Liver (tissue), 10 donors: ENCODE measurements at places on chromosomes 3 and 15. TPM values are rescaled to one million over a fixed set of nuclear protein-coding genes. Genes with fewer than 3 reads are reported as not detected.
A peak's percentile ranks its signal among the peaks of the same experiment; 100 is the strongest.

The ALG1L2 gene
- not detected for total RNA-seq

The ST3GAL6 gene
- total RNA-seq = 79.7 TPM

The PIGZ gene
- total RNA-seq = 1.4 TPM

The TMCO5A gene
- total RNA-seq = not detected

The INSYN1 gene
- total RNA-seq = 0.37 TPM

The TICRR gene
- total RNA-seq = under 0.01 TPM

The OR5K2 gene
- not detected for total RNA-seq

DNA sequence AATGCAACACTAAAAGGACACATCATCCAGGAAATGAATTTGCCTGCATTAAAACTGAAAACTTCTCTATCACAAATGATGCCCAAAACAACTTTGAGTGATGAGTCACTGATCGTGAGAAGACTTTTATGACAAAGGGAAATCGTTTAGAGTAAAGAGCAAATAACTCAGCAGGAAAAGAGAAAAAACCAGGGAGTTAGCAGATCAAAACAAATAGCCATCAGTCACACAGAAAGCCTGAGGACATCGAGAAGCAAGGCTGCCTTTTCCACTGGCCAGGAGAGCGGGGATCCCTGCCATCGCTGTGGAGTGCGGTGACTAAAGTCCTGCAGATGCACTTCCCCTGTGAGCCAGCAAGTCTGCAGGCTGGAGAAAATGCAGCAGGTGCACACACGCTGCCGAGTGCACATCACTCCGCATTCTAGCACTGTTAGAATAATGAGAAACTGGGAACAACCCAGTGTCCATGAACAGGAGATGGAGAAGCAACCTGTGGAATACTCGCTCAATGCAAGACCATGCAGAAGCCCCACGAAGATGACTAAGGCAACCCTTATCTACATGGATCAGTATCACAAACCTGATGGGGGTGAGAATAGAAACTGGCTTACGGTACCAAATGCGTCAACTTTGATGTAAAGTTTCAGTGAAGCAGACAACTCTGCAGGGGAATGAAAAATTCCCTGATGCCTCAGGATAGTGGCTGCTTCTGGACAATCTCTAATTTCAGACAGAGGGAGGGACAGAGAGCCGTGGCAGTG is 86.4 kb downstream of the NSMCE3 start:
- H3K4me3 ChIP-seq = no peak overlapping the region
- no peaks in the 10 kb centered on the region for H3K36me3 ChIP-seq
- no peak for DNase-seq
- H3K27me3 ChIP-seq = no peaks in the 10 kb centered on the region
- H3K4me1 ChIP-seq = no peaks in the 10 kb centered on the region
- H3K27ac ChIP-seq = no peak overlapping the region

DNA sequence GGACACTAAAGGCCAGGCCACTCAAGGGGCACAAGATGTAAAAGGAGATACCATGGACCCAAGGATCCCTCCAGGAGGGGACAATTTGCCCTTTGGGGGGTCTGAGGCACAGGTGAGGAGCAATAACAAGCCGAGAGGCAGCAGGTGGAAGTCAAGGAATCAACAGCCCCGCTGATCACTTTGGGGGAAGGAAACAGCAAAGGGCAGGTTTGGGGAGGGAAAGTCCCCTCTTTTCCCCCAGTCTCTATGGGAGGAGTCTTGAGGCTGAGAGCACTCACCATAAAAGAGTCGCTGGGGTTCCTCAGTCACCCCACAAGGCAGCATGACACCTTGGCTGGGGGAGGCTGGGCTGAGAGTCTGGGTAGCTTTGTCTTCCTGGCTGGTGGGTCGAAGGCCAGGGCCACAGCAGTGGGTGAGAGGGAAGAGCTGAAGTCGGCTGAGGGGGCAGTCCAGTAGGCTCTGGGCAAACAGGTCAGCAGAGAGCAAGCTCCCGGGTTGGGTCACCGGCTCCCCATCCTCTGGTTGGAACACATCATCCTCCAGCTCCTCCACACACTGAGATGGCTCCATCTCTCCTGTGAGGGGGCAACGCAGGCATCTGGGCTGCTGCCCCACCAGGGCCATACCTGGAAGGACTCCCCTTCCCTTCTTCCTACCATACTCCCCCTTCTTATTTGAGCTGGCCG is 3.0 kb downstream of the BMF start:
- peak overlapping the region; percentile 74 for H3K27ac ChIP-seq
- H3K4me3 ChIP-seq = no peak overlapping the region
- H3K4me1 ChIP-seq = peaks cover 67% of the 10 kb centered on the region
- H3K27me3 ChIP-seq = no peaks in the 10 kb centered on the region
- DNase-seq = no peak

DNA sequence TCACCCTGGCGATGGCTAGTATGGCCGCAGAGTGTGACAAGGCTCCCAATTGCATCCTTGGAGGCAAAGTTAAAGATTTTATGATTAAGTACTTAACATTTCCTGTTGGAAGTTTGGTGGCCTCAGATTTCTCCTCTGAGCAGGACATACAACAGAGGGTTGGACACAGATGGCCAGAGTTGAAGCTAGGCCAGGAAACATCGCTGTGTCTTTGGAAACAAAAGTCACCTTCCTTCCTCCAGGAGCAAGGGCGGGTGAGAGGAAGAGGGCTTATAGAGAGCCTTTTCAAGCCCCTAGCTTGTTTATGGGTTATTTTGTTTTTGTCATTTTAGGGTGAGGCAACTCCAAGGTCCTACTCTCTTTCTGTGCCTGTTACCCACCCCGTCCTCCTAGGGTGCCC is 24.2 kb downstream of the SLC6A1 start:
- peaks cover 38% of the 10 kb centered on the region for H3K36me3 ChIP-seq
- DNase-seq = no peak
- no peak overlapping the region for H3K27ac ChIP-seq
- H3K27me3 ChIP-seq = no peaks in the 10 kb centered on the region
- H3K4me3 ChIP-seq = no peak overlapping the region
- H3K4me1 ChIP-seq = peaks cover 18% of the 10 kb centered on the region

DNA sequence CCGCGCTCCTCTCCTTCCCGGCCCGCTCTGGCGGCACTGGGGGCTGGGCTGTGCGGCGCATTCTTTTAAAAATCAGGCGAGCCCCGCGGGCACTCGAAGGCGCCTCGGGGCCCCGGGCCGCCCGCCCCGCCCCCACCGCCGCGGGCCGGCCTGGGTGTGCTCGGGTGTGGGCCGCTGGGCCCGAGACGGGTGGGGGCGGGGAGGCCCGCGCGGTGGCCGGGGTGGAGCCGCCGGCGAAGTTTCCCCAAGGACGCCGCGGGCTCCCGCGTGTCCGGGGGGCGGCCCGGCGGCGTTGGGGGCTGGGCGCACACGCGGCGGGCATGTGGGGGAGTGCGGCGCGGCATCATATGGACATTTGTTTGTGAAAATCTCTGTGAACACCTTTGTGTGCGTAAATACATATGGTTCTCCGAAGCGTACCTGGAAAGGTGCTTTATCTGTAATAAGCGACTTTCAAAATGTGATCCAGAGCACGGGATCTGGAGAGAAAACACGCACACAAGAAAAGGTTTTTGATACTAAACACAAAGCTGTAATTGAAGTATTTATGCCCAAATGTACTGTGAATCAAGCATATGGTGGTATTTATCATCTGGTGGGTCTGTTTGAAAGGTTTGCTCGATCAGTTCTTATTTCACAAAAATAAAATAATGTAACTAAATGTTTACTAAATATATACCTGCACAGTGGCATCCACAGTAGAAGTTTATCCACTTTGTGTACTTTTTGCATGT is 612 bp upstream of the TBL1XR1 start:
- H3K4me3 ChIP-seq = peak overlapping the region; percentile 65
- DNase-seq = peak; percentile 79
- H3K27me3 ChIP-seq = no peaks in the 10 kb centered on the region
- no peaks in the 10 kb centered on the region for H3K36me3 ChIP-seq

DNA sequence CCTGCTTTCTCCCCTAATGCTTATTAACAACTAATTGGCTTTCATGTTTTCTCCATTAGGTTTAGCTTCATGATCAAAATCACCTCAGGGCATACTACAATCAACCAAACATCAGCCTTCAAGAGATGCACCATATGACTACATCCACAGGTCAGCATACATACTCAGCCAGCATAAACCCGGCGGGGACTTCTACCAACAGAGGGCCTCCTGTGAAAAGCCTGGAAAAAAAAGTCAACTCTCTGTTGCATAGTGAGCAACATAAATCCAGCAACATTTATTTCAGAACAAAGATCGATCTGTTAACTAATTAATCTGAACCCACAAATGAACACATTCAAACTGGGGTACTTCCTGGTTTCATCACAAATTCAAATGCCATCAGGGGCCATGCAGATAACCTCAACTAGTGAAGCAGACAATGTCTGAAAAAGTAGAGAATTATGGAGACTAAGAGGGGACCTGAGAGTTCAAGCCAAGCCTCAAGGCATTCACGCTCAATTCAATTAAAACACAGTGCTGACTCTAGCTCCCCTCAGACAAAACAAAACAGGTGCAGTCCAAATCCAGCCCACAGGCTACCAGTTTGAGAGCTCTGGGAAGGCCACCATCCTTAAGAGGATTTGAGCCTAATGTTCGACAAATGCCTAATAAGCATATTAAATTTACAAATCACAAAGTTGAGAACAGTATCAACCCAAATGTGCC is 124.5 kb downstream of the MAGI1 start:
- no peaks in the 10 kb centered on the region for H3K36me3 ChIP-seq
- no peak overlapping the region for H3K4me3 ChIP-seq
- no peaks in the 10 kb centered on the region for H3K27me3 ChIP-seq
- no peak overlapping the region for H3K27ac ChIP-seq
- H3K4me1 ChIP-seq = no peaks in the 10 kb centered on the region

DNA sequence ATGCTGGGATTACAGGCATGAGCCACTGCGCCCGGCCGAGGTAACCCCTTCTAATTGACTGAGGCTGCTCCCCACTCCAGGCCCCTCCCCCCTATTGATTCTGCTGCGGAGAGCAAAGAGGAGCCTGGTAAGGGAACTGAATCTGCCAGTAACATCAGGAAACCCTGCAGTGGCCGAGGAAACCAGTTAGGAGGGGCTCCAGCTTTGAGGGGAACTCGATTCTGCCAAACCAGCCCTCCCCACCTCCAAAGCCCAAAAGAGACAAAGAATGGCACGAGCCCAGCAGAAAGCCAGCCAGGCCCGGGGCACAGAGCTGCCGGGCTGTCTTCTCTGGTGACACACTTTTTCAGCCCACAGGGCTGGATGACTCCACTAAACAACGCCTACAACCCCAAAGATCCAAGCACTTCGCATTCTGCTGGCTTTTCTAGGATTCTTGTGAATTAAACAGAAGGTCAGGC is 15.0 kb upstream of the ACAD9 start:
- H3K36me3 ChIP-seq = no peaks in the 10 kb centered on the region
- H3K27me3 ChIP-seq = no peaks in the 10 kb centered on the region
- H3K4me1 ChIP-seq = no peaks in the 10 kb centered on the region
- no peak overlapping the region for H3K4me3 ChIP-seq

DNA sequence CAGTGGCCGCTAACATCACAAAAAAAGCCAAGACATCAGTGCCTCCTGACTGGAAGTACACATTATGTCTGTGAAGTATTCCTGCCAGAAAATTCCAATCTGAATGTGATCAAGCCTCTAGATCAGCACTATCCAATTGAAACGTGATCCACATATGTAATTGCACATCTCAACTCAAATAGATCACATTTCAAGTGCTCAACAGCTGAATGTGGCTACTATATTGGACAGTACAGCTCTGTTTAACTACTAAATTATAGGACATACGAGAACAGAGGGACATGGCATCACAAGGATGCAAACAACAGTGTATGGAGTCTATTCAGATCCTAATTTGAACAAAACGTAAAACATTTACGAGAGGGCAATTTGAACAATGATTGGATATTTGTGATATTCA is 542 bp upstream of the UBAP1L start:
- H3K4me1 ChIP-seq = peaks cover 2% of the 10 kb centered on the region
- H3K27ac ChIP-seq = no peak overlapping the region
- DNase-seq = no peak
- peaks cover 63% of the 10 kb centered on the region for H3K36me3 ChIP-seq

GRCh38 chr3:33067484-33067883 is 29.5 kb downstream of the GLB1 start:
- no peak for DNase-seq
- no peaks in the 10 kb centered on the region for H3K4me1 ChIP-seq
- H3K27ac ChIP-seq = no peak overlapping the region
- peaks cover 22% of the 10 kb centered on the region for H3K36me3 ChIP-seq
- no peaks in the 10 kb centered on the region for H3K27me3 ChIP-seq

- H3K4me1 ChIP-seq = no peaks in the 10 kb centered on the region
- H3K36me3 ChIP-seq = no peaks in the 10 kb centered on the region
- no peak overlapping the region for H3K27ac ChIP-seq
- no peak for DNase-seq
- no peaks in the 10 kb centered on the region for H3K27me3 ChIP-seq
These were observed 31.0 kb downstream of the FGD5 start for GRCh38 chr3:14849638-14850230.

DNA sequence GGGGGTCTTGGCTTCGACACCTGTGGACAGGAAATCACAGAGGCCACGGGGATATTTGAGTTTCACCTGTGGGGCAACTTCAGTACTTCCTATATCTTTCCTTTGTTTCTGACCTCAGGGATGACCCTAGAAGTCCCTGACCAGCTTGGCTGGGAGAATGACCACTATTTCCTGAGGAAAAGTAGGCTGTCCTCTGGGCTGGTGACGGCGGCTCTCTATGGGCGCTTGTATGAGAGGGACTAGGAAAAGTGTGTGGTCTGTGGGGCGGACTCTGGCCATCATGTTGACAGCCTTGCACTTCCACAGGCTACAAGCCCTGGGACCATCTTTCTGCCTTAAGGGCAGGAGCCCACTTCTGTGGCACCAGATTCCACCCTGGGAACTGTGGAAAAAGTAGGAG is 43.7 kb downstream of the BTD start:
- no peak overlapping the region for H3K4me3 ChIP-seq
- DNase-seq = no peak
- H3K4me1 ChIP-seq = no peaks in the 10 kb centered on the region
- H3K27ac ChIP-seq = no peak overlapping the region
- H3K27me3 ChIP-seq = no peaks in the 10 kb centered on the region
